Activated CD8-positive, alpha-beta T cell treated with anti-CD3 and anti-CD28 coated beads for 36 hours (primary cell): ENCODE measurements at places on chromosomes 5 and 9. TPM values are rescaled to one million over a fixed set of nuclear protein-coding genes. Genes with fewer than 3 reads are reported as not detected.

GRCh38 chr5:10301842-10302610 is 5.7 kb downstream of the CMBL start:
- no peaks in the 10 kb centered on the region for H3K36me3 ChIP-seq
- no peak overlapping the region for H3K27ac ChIP-seq
- H3K4me3 ChIP-seq = no peak overlapping the region
- DNase-seq = no peak

DNA sequence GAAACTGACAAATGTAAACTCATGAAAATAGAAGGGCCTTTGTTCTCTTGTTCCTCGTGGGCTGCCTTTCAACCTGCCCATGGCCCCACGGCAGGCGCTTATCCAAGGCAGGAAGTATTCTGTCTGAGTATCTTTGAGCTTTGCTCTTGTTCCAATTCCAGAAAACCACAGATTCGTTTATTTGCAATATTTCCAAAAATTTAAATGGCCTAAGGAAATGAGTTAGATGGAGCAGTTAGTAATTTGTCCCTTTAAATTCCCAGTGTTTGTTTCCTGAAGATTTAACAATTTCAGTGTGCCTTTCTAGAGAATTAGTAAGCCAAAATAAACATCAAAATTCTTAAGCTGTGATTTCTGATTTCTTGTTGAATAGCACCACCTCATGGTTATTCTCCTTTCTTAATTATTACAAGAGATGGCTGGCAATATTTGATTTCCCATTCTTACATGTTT is 299.4 kb upstream of the RASA1 start:
- no peak for DNase-seq
- H3K36me3 ChIP-seq = no peaks in the 10 kb centered on the region
- H3K27me3 ChIP-seq = peaks cover 1% of the 10 kb centered on the region

DNA sequence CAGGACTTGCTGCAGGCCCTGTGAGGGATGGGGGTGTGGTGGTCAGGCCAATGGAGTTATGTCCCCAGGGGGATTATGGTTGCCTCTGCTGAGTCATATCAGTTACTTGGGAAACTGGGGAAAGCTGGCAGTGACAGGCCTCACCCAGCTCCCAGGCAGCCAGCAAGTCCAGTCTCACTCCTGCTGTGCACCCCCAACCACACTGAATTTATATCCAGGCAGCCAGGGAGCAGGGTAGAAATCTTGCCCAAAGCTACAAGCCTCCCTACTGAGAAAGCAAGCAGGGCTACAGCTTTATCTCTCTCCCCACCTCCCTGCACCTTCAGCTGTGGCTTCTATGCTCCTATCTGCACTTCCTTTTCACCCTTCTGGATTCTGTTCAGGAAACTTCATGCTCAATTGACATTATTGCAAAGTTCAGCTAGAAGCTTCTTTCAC is 2076.0 kb upstream of the CDH9 start:
- H3K36me3 ChIP-seq = no peaks in the 10 kb centered on the region
- H3K27ac ChIP-seq = no peak overlapping the region
- H3K4me3 ChIP-seq = no peak overlapping the region

PHYHD1 gene
- total RNA-seq = 1.5 TPM

- no peaks in the 10 kb centered on the region for H3K4me1 ChIP-seq
- no peak overlapping the region for H3K4me3 ChIP-seq
- peaks cover 6% of the 10 kb centered on the region for H3K27me3 ChIP-seq
- H3K27ac ChIP-seq = no peak overlapping the region
- no peak for DNase-seq
Observed at GRCh38 chr5:173627860-173628392, 11.5 kb upstream of the BOD1 start.
